ENCODE measurements at places on chromosomes 6 and 20.

GRCh38 chr6:122791310-122791679 lies 2.2 kb downstream of the SMPDL3A start:
- H3K27ac ChIP-seq = peak overlapping the region; percentile 98
- peaks cover 3% of the 10 kb centered on the region for H3K27me3 ChIP-seq
- no peaks in the 10 kb centered on the region for H3K36me3 ChIP-seq

GRCh38 chr6:144013486-144013909 lies 5.4 kb upstream of the PLAGL1 start:
- H3K4me3 ChIP-seq = no peak overlapping the region
- DNase-seq = peak; percentile 49
- H3K27ac ChIP-seq = no peak overlapping the region

GRCh38 chr6:138493413-138493812 lies 5.9 kb downstream of the NHSL1 start:
- H3K4me1 ChIP-seq = peaks cover 49% of the 10 kb centered on the region
- peak overlapping the region; percentile 47 for H3K27ac ChIP-seq
- H3K36me3 ChIP-seq = peaks cover 25% of the 10 kb centered on the region
- H3K27me3 ChIP-seq = no peaks in the 10 kb centered on the region
- H3K4me3 ChIP-seq = no peak overlapping the region

DNA sequence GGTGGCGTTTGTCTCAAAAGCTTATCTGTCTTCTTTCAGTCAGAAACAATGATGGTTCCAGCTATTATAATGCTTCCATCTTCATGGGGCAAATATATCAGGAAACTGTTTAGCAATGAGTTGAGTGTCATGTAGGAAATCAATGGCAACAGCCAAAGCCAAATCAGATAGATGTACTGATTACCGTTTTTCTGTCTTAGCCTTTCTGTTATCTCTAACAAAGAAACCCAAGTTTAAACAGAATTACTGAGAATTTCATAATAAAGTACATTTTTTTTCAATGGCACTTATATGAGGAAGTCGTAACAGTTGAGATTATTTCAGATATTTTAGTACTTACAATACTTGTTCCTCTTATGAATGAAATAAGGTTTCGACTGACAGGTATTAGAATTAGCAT lies 1.2 kb downstream of the NOX3 start:
- H3K4me3 ChIP-seq = no peak overlapping the region
- peaks cover 2% of the 10 kb centered on the region for H3K27me3 ChIP-seq

DNA sequence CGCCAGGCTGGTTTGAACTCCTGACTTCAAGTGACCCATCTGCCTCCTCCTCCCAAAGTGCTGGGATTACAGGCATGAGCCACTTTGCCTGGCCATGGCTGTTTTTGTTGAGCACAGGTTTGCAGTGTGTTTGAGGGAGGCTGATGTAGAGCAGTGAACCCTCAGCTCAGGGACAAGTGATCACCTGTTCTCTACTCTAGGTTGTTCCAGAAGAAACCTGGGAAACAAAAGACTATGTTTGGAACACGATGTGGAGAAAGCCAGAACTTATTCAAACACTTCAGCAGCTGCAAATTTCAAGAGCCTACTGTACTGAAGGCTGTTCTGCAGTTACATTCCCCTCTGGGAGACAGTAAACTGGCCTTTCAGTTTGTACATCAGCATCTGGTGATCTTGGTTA lies 4.7 kb downstream of the TULP1 start:
- H3K36me3 ChIP-seq = no peaks in the 10 kb centered on the region
- DNase-seq = no peak
- peaks cover 6% of the 10 kb centered on the region for H3K4me1 ChIP-seq
- no peak overlapping the region for H3K4me3 ChIP-seq
- no peak overlapping the region for H3K27ac ChIP-seq

DNA sequence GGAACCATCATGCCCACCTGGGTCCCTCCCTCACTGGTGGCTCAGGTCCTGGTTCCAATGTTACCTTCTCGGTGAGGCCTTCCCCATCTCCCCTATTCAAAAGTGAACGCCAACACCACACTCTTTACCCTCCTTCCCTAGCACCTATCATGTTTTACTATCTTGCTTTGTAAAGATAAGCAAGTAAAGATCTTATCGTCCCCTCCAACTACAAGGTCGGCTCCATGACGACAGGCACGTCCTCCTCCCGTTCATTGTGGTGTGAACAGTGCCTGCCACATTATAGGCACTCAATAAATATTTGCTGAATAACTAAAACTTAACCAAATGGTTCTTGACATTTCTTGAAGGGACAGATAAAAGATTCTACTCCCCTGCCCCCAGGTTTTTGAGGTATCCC lies 147.1 kb downstream of the PREX1 start:
- no peak overlapping the region for H3K27ac ChIP-seq
- no peaks in the 10 kb centered on the region for H3K4me1 ChIP-seq
- no peak for DNase-seq
- H3K36me3 ChIP-seq = no peaks in the 10 kb centered on the region

DNA sequence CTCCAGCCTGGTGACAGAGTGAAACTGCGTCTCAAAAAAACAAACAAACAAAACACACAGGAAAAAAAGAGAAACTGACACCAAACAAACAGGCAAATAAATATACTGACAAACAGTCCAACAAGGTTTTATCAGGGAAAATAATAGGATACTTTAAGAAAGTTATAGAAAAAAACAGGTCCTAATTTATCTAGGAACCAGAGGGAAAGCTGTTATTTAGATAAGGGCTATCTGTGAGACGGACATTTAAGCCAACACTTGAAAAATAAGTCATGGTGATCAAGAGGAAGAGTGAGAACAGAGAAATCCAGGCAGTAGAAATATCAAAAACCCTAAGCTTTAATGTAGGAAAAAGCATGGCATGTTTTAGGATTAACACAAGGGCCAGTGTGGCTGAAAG lies 68.9 kb downstream of the FAM217A start:
- no peak for DNase-seq
- peaks cover 15% of the 10 kb centered on the region for H3K4me1 ChIP-seq
- H3K27ac ChIP-seq = no peak overlapping the region
- peaks cover 28% of the 10 kb centered on the region for H3K36me3 ChIP-seq
- no peaks in the 10 kb centered on the region for H3K27me3 ChIP-seq

DNA sequence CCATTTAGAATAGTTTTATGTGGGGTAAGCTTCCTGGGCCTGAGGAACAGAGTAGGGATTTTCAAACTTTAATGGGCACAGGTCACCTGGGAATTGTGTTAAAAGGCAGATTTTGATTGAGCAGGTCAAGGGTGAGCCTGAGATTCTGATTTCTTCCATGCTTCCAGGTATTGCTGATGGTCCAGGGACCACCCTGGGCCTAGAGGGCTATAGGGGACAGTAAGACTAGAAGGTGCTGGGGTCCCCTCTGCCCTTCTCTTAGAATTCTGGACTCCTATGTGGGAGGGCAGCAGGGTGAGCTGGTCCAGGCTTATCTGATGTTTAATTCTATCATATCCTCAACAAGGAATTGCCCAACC lies 2.6 kb downstream of the DDR1 start:
- peak overlapping the region; percentile 95 for H3K27ac ChIP-seq
- no peaks in the 10 kb centered on the region for H3K27me3 ChIP-seq
- peaks cover 36% of the 10 kb centered on the region for H3K4me1 ChIP-seq
- no peak for DNase-seq

DNA sequence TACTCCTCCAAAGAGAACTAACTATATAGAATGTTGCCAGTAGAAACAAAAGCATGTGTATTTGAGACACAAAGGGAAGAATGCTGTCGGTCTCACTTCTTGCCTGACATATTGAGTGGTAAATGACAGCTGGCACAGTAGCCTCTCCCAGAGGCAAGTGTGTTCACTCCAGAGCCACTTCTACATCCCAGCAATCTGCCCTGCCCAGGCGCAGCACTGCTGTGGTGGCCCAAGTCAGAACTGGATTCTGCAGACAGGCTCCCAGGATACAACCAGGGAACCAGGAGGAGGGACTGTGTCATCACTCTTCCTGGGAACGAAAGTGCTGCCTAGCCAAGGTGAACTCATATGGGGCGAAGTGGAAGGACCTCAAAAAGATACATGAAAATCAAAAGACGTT lies 103.2 kb upstream of the ARMC2 start:
- no peaks in the 10 kb centered on the region for H3K36me3 ChIP-seq
- H3K27ac ChIP-seq = no peak overlapping the region
- no peaks in the 10 kb centered on the region for H3K27me3 ChIP-seq
- peaks cover 13% of the 10 kb centered on the region for H3K4me1 ChIP-seq
- DNase-seq = no peak

GRCh38 chr6:76472858-76473257 lies 400.4 kb upstream of the IMPG1 start:
- no peak overlapping the region for H3K27ac ChIP-seq
- no peak for DNase-seq
- H3K36me3 ChIP-seq = no peaks in the 10 kb centered on the region
- H3K4me1 ChIP-seq = no peaks in the 10 kb centered on the region
- H3K4me3 ChIP-seq = no peak overlapping the region
- H3K27me3 ChIP-seq = peaks cover 3% of the 10 kb centered on the region

DNA sequence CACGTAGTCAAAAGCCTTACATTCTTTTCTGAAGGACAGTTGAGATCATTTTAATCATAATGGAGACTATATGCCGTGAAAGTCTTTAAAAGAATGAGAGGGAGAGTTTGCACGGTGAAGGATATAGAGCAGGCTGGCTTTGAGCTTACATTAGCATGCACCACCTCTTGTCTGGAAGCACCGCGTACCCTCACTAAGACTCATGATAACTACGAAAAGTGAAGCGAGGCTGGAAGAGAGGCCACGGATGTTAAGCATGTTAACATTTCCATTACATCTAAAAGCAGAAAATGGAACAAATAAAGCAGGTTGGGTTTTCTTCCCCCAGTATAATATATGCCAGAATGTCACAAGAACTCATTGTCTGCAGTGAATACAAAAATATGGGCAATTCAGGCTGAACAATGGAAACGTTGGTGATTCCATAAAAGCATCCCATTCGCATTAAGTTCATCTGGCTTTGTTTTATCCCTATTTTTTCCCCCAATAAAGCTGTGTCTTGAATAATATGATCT lies 40.6 kb upstream of the NKX2-2 start:
- H3K36me3 ChIP-seq = no peaks in the 10 kb centered on the region
- no peak overlapping the region for H3K4me3 ChIP-seq
- H3K27me3 ChIP-seq = peaks cover 38% of the 10 kb centered on the region

GRCh38 chr20:24163506-24163905 lies 174.9 kb upstream of the GGTLC1 start:
- peaks cover 3% of the 10 kb centered on the region for H3K27me3 ChIP-seq
- H3K27ac ChIP-seq = no peak overlapping the region
- H3K4me1 ChIP-seq = peaks cover 4% of the 10 kb centered on the region

DNA sequence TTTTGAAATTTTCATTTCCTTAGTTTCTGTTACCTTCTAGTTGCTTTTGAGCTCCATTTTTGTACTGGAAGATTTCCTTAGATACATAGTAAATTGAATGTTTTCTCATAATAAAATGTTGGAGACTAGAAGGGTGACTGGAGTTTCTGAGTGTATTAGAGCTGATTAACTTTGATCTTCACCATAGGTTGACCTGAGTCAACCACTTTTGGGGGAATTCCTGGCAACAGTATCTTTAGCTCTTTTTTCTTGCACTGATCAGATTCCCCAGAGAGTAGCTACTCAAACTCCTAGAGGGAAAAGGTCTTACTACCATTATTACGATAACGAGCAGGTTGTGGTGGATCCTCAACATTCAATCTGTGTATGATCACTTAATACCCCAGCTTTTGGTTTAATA lies 72.7 kb downstream of the KHDC1L start:
- H3K36me3 ChIP-seq = peaks cover 2% of the 10 kb centered on the region
- no peak overlapping the region for H3K27ac ChIP-seq
- no peak for DNase-seq
- no peaks in the 10 kb centered on the region for H3K4me1 ChIP-seq

- no peaks in the 10 kb centered on the region for H3K36me3 ChIP-seq
- H3K4me3 ChIP-seq = no peak overlapping the region
- H3K27me3 ChIP-seq = no peaks in the 10 kb centered on the region
- no peaks in the 10 kb centered on the region for H3K4me1 ChIP-seq
- no peak overlapping the region for H3K27ac ChIP-seq
Observed at GRCh38 chr6:102581378-102582124, 1188.0 kb downstream of the GRIK2 start.

DNA sequence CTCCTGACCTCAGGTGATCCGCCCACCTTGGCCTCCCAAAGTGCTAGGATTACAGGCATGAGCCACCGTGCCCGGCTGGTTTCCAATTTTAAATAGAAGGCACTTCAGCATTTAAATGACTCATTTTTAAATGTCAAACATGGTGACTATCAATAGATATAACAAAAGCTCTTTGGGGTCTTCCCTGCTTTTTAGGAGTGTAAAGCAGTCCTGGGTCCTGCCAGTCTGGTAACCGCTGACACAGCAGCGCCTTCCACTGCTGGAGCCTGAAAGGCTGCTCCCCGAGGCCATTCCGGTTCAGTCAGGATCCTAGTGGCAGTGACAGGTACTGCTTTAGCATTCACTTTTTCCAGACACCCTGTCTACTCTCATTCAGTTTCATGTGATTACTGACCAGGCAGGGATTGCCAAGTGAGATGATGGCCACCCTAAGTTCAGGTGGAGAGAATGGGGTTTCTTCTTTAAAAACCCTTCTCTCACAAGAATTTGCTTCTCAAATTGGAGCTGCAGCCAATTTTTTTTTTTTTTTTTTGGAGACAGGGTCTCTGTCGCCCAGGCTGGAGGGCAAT lies 5.1 kb downstream of the DIDO1 start:
- peak overlapping the region; percentile 41 for H3K4me3 ChIP-seq
- H3K27ac ChIP-seq = peak overlapping the region; percentile 84
- H3K36me3 ChIP-seq = no peaks in the 10 kb centered on the region
- no peaks in the 10 kb centered on the region for H3K27me3 ChIP-seq

DNA sequence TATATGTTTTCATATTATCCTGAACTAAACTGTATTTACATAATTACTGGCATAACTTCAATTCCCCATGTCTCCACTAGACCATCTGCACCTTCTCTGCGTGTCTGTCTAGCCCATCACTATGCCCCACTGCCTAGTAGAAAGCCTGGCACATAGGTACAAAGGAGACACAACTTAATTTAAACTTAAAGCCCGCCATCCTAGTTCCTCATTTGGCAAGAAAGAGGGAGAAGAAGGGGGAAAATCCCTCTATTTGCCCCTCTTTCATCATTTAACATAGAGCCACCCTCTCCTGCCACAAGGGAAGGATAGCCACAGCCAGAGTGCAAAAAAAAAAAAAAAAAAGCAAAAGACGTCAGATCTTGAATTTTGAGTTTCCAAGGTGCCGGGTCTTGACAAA lies 1.8 kb downstream of the PKIG start:
- H3K4me3 ChIP-seq = no peak overlapping the region
- no peak overlapping the region for H3K27ac ChIP-seq
- no peaks in the 10 kb centered on the region for H3K27me3 ChIP-seq

GRCh38 chr6:115882174-115882573 lies 178.5 kb downstream of the FRK start:
- no peaks in the 10 kb centered on the region for H3K27me3 ChIP-seq
- H3K27ac ChIP-seq = peak overlapping the region; percentile 23
- no peak for DNase-seq

GRCh38 chr6:79943133-79943532 lies 4.2 kb downstream of the ELOVL4 start:
- peaks cover 9% of the 10 kb centered on the region for H3K4me1 ChIP-seq
- H3K4me3 ChIP-seq = no peak overlapping the region
- peaks cover 19% of the 10 kb centered on the region for H3K27me3 ChIP-seq
- no peaks in the 10 kb centered on the region for H3K36me3 ChIP-seq
- no peak for DNase-seq
